ENCODE measurements at places on chromosomes 6 and 20. TPM values are rescaled to one million over a fixed set of nuclear protein-coding genes. Genes with fewer than 3 reads are reported as not detected.

Gene SAMD5
- total RNA-seq: not detected

Gene POU5F1
- 0.85 TPM for total RNA-seq

Gene SEMG1
- not detected for total RNA-seq

Gene HDGFL1
- not detected for total RNA-seq

Gene MYLIP
- 23.1 TPM for total RNA-seq

Gene SERPINB6
- total RNA-seq: 125 TPM

Gene HLA-DOA
- 51.7 TPM for total RNA-seq

Gene COQ3
- 4.8 TPM for total RNA-seq

Gene PDE7B
- 0.49 TPM for total RNA-seq

Gene COL10A1
- total RNA-seq: not detected

Gene IFNGR1
- 26.3 TPM for total RNA-seq

Gene TP53TG5
- total RNA-seq: not detected
